RWPE2 (cell line): ENCODE measurements at places on chromosomes 2 and 18.
A peak's percentile ranks its signal among the peaks of the same experiment; 100 is the strongest.

DNA sequence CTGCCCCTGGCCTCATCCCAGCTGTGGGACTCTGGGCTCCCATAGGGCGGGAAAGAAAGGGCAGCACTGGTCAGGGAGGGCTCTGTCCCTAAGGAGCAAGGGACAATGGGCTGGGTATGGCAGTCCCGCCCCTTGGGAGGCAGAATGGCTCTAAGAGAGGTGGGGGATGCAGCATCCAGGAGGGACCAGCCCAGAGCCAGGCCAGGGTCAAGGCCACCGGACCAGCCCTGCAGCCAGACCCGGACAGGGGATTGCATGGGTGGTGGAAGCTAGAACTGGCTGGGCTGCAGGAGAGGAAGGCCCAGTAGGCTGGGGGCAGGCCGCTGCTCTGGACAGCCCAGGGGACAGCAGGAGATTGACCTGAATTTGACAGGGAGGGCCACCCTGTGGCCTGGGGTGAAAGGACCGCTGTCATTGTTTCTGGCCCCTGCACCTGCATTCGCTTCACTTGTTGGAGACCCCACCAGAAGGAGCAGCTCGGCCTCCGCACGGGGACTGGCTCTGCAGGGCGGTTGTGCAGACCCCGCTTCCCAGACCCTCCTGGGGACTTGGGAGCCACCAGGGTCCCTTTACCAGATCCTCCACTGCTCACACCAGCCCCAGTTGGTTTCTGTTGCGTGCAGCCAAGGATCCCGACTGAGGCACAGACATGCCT is 14.6 kb downstream of the RAMP1 start:
- DNase-seq, result no peak

- DNase-seq, result peak; percentile 64
Measured at GRCh38 chr2:96859099-96859649, 1.4 kb upstream of the ANKRD39 start.

- no peak for DNase-seq
Measured at GRCh38 chr2:139156730-139157129, 376.5 kb upstream of the NXPH2 start.

DNA sequence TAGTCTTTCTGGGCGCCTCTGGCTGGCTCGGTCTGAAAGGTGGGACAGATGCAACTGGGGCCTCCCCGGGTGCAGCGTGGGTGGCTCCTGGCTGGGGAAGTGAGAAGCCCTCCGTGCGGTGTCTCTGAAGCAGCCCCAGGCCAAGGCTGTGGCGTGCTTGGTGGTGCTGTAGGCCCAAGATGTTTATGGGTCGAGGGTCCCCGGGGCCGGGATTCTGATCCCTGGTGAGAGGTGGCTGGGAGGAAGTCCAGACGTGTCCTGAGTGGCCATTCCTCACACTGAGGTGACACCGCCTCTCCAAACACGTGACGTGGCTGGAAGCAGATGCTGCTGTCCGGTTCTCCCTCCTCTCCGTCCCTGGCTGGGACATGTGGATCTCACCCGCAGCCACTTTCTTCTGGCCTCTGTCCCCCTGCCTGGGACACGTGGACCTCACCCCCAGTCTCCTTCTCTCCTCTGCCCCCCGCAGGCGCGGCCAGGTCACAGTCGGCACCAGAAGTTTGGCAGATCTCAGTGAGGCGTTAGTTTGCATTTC is 12.6 kb downstream of the RTP5 start:
- DNase-seq, result no peak

- no peak for DNase-seq
Measured at GRCh38 chr2:201366146-201366545, 9.0 kb upstream of the FLACC1 start.

DNA sequence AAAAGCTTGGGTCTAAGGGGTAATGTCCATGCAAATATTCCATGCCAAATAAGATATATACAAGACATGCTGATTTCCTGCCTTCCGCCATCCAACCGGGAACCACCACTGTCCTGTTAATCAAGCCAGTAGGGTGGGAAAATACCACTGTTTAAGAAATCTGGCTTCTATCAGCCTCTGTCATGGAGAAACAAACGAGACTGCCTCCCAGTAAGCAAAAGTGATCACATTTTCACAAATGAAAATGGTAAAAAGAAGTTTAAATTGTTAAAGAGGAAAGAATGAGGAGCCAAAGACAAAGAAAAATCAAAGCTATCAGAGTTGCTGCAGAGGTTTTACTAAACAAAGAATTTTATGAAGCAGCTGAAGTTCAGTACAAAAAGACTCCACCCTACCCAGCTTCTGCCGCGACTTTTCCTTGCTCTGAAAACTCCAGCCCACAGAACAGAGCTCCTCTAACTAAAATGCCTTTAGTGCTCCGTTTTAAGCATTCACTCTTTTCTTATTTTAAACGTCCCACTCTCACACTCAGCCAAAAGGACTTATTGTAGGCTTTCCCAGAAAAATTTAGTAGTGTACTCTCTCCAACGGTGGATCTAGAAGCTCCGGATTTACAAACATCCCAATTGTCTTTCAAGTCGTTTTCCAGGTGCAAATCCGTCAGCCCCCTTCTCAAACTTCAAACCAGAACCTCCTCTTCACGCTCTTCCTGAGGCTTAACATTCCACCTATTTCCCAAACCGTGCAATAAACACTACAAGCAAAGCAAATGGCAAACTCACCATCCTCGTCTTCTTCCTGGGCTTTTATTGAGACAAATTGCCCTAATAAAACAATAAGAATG is 613 bp downstream of the COL5A2 start:
- no peak for DNase-seq

DNA sequence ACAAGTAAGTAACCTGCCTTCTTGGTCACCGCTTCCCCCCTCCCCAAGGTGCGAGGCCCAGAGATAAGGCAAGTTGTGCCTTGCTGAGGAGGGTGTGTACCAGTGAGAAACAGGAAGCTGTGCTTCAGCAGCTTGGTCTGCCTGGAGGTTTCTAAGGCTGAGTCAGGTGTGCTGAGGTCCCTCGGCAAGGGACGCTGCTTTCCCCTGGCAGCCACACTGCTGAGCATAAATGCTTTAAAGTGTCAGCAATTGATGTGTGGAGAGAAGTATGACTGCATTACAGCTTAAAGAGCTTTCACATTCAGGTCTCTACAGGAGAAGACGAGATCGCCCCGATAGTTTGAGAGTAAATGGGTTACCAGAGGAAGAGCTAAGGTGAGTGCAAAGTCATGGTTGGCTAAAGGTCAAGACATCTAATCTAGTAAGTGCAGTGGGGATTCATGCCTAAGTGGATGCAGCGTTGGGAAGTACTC is 86.9 kb downstream of the LIMS1 start:
- DNase-seq, result peak; percentile 69

DNA sequence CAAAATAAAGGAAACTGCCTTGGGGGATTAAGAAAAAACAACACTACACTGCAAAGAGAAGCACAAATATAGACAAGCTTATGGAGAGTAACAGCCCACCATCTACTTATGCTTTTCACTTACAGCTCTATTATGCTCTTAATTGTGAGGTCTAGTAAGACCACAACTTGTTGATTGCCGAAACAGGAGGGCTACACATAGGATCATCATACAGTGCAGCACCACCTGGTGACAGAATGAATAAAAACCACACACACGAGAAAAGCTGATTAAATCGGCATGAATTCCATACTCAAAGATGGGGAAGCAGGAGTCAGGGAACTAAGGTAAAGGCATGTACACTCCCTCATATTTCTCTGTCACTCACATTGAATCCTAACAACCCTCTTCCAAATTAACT is 259.2 kb downstream of the IKZF2 start:
- DNase-seq, result no peak

DNA sequence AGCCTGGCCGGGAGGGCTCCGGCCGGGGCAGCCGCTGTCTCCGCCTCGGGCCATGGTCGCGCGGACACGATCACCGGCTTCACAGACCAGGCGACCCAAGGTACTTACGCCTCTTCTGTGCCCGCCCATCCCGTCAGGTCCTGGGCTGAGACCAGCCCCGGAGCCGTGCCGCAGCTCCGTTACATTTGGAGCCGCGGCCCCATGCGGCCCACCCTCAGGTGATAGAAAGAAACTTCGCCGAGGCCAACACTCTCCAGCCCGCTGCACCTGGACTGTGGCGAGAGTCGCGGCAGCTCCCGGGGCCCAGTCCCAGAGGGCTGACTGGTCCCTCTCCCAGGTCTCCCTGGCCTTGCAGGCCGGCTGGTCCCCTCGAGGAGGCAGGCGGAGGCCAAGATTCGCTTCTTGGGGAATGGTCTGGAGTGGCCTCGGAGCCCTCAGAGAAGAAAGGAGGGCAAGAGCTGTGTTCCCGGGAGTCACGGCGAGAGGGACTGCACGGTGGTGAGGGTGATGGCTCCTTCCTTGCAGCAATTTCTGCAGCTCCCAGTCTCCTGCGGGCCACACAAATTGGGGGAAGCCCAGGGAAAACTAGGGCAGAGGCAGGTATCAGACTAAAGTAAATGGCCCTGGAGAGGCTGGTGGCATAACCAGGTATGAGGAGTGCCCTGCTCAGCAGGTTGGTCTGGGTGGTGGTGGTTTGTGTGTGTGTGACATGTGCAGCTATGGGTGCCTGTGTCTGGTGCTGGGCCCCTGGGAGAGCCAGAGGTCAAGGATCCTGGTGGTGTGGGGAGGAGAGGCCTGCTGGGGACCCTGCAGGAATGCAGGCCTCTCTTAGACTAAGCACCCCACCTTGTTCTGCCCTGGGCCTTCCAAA is 822 bp downstream of the GDF7 start:
- no peak for DNase-seq

DNA sequence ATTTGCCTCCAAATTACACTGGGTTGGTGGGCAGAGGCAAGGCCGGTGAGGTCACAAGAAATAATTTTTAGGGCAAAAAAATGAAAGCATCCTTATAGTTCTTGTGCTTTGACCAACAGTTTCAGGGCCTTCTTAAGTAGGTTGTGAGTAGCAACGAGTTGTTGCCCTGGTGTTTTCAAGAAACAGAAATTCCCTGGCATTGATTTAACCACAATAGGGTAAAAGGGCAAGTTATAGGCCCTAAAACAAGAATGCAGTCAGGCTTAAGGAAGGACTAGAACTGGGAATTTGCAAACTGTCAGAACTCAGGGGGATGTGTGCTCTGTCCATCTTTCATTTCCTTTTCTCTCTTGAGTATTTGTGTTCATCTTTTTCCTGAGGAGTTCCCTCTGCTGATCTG is 46.1 kb upstream of the STPG4 start:
- DNase-seq, result no peak

DNA sequence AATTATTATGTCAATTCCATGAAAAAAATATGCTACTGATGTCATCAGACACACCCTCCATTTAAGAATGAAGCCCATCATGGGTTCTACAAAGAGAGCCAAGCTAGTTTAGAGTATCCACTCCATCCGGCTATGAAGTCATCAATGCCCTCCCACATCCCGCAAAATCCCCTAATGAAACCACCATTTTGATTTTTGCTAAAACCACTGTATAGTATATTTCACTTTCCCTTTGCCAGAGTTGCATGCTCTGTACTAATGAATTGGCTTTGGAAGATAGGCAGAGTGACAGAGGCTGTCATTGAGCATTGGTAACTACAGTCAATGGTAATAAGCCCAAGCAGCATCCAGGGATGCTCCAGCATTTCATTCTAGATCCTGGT is 118.6 kb downstream of the ANKRD44 start:
- no peak for DNase-seq

DNA sequence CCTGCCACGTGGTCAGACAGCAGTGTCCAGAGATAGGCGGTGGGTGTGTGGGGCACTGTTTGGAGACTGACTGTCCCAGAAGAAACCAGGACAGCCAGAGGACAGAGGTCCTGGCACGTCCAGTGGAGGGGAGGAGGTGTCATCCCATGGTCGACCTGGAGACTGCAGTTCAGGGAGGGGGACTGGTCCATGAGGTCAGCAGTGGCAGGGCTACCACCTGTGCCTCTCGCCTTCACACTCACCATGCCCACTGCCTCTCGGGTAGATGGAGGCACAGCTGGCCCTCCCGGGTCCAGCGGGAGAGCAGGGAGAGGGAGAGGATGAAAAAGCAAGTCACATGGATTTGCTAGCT is 53.9 kb downstream of the INHBB start:
- no peak for DNase-seq
